ENCODE measurements at places on chromosomes 4 and X.

DNA sequence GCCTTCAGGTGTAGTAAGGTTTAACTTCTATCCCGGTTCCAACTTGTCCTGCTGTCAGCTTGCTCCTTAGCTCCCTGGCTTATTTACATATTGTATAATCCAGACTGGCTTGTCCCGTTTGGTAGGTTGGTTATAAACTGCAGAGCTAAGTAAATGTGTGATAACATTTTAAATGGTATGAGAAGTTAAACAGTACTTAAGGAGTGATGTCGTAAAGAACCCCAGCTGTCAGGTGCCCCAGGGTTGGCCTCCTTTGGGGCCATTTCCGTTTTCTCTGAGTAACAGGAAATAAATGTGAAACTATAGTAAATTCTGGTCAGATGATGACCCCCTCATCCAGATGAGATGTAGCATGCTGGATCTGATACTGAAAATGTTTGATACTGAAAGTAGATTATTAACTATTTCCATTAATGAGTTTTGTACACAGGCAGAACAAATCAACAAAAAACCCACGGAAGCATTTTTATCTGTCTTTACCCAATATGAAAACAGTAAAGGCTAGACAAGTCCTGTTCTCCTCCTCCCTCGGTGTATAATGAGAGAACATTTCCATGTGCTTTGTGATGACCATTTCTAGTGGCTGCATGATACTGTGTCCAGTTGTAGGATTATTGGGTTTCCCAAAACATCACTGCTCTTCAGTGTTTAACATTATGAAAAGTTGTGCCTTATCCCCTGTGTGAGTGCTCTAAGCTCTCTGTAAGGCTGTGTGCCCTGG lies 22.4 kb downstream of the GAB1 start:
- DNase-seq, result no peak

- no peak for DNase-seq
Observed at GRCh38 chrX:147894366-147894963, 17.3 kb upstream of the FMR1 start.

DNA sequence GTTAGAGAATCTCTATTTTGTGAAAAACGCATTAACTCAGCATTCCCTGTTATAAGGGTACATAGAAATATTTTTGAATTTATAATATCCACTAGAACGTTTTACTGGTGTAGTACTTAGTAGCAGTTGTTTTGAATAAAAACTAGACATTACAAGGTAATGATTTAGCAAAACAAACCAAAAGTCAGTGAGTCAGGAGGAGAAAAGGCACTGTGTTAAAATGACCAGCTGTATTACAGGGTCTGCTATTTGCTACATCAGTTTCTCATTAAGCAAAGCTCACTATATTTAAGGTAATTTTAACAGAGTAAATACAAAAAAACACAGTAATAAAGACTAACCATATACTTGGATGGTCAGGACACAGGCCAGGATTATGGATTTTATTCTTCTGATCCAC lies 152.8 kb downstream of the RASL11B start:
- no peak for DNase-seq

- DNase-seq, result no peak
Observed at GRCh38 chrX:148984238-148984637, 483.8 kb downstream of the AFF2 start.

- no peak for DNase-seq
Observed at GRCh38 chr4:183670251-183670650, 11.2 kb downstream of the TRAPPC11 start.

- DNase-seq, result no peak
Observed at GRCh38 chr4:184197536-184198082, 20.1 kb downstream of the ENPP6 start.

GRCh38 chr4:4607336-4608213 lies 65.7 kb upstream of the STX18 start:
- DNase-seq, result no peak

GRCh38 chr4:80484712-80485111 lies 149.2 kb downstream of the CFAP299 start:
- DNase-seq, result no peak

DNA sequence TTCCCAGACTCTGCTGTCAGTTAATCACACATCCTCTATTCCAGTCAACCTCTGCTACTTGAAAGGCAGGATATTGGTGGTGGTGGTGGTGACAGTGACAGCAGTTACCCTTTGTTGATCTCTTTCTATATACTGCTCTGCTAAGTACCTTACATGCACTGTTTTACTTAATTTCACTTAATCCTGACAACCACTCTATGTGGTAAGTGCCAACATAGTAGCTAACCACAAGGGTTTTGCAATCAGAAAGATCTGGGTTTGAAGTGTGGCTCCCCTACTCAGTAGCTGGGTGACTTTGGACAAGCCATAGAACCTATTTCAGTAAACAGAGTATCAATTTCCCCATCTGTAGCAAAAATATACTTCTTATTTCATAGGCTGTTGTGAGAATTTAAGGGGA lies 24.2 kb upstream of the F9 start:
- no peak for DNase-seq

GRCh38 chr4:628821-629635 lies 3.7 kb downstream of the PDE6B start:
- no peak for DNase-seq

GRCh38 chrX:118693843-118694242 lies 33.6 kb upstream of the IL13RA1 start:
- no peak for DNase-seq

GRCh38 chr4:5711479-5712184 lies 631 bp downstream of the EVC start:
- DNase-seq, result no peak

GRCh38 chr4:176320976-176321361 lies 1.2 kb downstream of the SPCS3 start:
- DNase-seq, result no peak

GRCh38 chrX:79415056-79415455 lies 47.9 kb upstream of the ITM2A start:
- no peak for DNase-seq

GRCh38 chr4:150436598-150437370 lies 145.2 kb upstream of the MAB21L2 start:
- DNase-seq, result no peak

GRCh38 chr4:185005219-185005819 lies 13.0 kb upstream of the HELT start:
- peak; percentile 81 for DNase-seq

GRCh38 chrX:15678339-15678738 lies 13.7 kb upstream of the CLTRN start:
- no peak for DNase-seq

DNA sequence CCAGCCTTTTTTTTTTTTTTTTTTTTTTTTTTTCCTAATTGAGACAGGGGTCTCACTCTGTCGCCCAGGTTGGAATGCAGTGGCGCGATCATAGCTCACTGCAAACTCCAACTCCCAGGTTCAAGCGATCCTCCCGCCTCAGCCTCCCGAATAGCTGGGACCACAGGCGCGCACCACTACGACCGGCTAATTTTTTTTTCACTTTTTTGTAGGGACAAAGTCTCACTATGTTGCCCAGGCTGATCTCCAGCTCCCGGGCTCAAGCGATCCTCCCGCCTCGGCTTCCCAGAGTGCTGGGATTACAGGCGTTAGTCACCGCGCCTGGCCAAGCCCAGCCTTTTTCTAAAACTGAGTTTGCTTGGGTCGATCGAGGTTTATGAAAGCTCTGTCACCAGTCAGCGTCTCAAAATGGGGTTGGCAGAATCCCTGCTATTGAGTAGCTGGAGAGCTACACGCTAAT lies 1.3 kb upstream of the OTUD5 start:
- DNase-seq, result peak; percentile 51

DNA sequence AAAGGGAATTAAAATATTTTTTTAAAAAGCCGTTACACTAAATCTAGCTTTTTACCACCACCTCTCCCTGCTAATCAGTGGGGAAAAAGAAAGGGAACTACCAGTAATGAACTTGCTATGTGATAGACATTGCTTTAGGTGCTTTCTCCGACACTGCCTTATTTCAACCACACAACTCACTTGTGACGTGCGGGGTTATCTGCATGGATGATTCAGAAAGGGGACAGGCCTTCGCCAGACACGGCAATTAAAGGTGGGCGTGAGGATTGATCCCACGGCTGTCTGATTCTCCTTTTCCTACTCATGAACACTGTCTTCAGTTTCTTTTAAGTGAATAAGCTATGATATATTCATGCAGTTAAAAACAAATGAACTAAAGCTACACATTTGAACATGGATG lies 882 bp upstream of the CXCR3 start:
- DNase-seq, result peak; percentile 8

DNA sequence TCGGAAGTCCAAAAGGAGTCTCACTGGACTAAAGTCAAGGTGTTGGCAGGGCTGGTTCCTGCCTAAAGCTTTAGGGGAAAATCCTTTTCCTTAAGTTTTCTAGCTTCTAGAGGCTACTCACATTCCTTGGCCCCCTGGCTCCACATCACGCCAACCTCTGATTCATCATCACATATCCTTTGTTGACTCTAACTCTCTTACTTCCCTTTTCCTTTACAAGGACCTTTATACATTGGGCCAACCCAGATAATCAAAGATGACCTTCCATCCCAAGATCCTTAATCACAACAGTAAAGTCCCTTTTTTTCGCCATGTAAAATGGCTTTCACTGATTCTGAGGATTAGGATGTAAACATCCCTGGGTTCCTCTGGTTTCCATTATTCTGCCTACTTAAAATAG lies 146.4 kb upstream of the DCAF8L1 start:
- no peak for DNase-seq

- no peak for DNase-seq
Observed at GRCh38 chrX:30858098-30858497, 31.0 kb downstream of the TAB3 start.
